NCI-H345 (cell line): ENCODE measurements at places on chromosomes 2 and 18.
A peak's percentile ranks its signal among the peaks of the same experiment; 100 is the strongest.

- no peak for DNase-seq
Observed at GRCh38 chr2:213545481-213545880, 261.2 kb downstream of the SPAG16 start.

DNA sequence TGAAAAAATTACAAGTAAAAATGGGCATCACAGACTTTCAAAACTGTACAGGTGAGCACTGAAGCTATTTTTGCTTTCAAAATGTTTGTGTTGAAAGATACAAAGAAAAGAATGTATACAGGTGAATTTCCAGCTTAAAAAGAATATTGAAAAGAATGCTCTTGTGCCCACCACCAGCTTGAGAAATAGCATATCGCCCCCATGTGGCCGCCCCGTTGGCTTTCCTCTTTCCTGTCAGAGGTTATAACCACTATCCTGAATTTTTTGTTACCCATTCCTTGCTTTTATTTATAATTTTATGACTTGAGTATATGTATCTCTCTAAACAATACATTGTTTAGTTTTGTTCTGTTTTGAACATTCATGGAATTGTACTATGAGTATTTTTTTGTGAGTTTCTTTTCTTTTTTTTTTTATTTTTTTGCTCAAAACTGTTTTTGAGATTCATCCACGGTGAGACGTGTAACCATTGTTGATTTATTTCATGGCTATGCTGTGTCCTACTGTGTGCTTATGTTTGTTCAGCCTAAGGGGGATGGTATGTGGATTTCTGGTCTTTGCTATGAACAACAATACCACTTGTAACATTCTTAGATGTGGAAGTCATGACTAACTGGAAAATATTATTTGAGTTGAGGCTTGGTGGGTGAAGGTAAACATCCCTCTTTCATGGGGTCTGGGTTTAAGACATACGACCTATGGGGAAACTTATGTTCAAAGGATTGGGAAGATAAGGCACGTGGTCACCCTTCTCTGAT lies 11.6 kb downstream of the TRPM8 start:
- DNase-seq = peak; percentile 14

- DNase-seq = peak; percentile 60
Observed at GRCh38 chr2:25492726-25493125, 151.0 kb upstream of the DNMT3A start.

DNA sequence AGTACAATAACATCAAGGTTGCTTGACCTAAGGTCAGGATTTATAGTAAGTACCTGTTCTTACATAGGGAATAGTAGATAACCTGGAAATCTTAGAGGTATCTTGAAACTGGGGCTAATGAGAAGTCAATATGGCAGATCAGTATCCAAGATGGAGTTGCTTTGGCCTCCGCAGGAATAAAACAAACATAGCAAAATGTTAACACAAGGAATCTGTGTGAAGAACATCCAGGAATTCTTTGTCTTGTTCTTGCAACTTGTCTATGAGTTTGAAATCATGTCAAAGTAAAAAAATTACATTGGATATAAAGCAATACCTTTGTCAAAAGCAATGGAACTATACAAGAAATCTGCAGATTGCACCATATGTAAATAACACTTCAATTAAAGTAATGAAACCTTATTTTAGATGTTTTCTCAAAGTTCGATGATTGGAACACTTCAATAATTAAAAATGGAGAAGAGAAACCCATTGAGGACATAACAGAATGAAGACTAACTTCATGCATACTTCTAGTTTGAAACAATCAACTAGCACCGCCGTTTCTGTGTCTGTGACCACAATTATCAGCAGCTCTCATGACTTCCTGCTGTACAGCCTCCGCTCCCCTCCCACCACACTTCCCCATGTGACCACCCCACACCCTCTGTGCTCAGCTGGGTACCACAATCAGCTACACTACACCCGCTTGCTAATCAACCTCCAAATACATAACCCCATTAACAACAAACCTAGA lies 27.6 kb downstream of the C2orf76 start:
- DNase-seq = no peak

DNA sequence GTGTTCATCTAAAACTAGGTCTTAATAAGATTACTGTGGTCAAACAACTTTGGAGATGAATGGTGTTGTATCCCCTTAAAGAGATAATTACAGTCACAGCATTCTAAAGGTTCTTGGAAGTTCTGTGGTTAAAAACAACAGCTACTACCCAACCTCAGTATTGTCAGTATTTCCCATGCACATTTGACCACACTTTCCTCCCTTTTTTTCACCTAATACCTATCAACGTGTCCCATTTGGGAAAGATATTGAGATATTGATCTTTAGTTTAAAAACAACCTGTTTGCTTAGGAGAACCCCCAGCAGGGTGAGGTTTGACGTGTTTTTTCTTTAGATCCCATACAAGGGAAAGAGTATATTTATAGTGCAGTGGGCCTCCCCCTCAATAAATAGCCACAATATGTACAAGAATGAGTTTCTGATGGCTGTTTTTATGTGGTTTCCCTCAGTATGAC lies 65.6 kb downstream of the WDR7 start:
- DNase-seq = no peak

- no peak for DNase-seq
Observed at GRCh38 chr2:118813601-118814339, 33.7 kb downstream of the EN1 start.

DNA sequence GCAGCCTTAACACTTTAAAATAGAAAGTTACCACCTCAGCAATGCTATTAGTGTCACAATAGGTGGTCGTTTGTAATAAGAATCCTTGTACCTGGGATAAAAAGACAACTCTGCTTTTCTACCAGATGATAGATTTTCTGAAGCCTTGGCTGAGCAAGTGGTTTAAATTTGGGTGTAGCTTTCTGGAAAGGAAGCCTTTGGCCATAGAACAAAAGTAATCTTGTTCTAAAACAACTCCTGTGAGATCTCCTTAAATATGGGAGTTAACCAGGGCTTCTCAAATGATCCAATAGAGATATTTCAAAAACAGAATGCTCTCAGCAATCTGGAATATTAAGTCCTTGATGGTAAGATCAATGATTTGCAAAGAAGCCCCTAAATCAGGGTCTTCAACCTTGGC lies 261.6 kb downstream of the ZNF516 start:
- no peak for DNase-seq

- no peak for DNase-seq
Observed at GRCh38 chr2:201859949-201860348, 53.6 kb downstream of the CDK15 start.

DNA sequence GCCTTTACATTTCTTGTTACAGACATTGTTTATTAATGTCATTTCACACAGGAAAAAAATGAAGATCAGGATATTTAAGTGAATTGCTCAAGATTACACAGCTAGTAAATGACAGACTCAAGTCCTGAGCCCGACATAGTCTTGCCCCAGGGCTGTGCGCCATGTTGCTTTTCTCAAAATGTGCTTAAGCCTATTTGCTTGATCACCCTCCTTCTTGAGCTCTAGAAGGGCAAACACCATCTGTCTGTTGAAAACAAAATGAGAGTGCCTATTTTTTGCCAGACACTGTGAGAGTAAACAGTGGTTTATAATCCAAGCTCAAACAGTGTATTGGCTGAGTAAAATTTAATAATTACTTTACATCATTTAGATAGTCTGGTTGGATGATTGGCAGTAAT lies 34.8 kb upstream of the HNMT start:
- DNase-seq = no peak

DNA sequence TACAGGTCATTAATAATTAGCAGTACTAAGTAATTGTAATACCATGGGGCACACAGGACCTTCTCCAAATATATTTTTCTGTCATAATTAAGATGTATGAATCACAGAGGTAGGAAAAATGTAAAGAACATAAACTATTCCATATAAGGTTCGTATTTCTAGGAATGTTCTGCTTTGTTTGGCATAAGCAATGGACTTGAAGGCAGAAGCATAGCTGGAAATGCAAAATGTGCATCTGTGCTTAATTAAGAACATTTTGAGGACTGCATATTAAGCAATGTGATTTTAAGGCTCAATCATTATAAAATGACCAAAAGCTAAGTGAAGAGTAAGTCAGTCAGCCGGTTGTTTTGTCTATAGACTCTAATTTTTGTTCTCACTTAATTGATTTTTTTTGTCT lies 123.2 kb downstream of the RBM43 start:
- DNase-seq = no peak

- no peak for DNase-seq
Observed at GRCh38 chr18:73739098-73739497, 408.5 kb downstream of the FBXO15 start.

DNA sequence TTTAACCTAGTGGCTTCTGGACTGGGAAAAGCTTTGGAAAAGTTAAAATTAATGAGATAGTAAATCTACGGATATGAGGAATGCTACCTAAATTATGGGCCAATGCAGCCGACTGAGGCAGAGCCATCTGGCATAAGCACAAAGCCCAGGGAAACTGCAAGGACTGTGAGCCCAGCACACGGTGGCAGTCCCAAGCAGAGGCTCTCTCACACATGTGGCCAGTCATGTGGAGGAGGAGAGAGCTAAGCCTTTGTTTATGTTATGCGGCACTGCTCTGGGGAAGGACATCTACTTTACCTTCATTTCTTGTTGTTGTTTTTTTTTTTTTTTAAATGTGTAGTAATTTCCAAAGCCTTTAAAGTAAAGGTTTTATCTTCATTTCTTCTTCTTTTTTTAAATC lies 267.0 kb downstream of the STK39 start:
- no peak for DNase-seq

GRCh38 chr2:240153418-240153817 lies 13.0 kb upstream of the OTOS start:
- no peak for DNase-seq

DNA sequence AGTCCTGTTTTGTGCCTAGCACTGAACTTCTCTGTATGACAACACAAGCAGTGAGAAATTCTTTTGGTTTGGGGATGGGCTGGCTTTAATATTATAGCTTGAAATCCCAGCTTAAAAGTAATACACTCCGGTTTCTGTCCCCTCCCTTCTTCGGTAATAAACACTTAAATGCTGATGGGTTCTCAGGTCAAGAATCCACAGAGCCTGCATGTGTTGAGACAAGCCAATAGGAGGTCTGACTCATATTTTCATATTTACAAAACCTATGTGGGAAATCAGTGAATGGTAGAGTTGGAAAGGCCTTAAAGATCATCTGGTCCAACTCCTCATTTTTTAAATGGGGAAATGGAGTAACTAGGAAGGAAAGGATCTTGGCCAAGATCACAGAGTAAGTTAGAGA lies 47.5 kb downstream of the VSNL1 start:
- no peak for DNase-seq

GRCh38 chr2:18704276-18704675 lies 114.9 kb upstream of the NT5C1B start:
- no peak for DNase-seq

DNA sequence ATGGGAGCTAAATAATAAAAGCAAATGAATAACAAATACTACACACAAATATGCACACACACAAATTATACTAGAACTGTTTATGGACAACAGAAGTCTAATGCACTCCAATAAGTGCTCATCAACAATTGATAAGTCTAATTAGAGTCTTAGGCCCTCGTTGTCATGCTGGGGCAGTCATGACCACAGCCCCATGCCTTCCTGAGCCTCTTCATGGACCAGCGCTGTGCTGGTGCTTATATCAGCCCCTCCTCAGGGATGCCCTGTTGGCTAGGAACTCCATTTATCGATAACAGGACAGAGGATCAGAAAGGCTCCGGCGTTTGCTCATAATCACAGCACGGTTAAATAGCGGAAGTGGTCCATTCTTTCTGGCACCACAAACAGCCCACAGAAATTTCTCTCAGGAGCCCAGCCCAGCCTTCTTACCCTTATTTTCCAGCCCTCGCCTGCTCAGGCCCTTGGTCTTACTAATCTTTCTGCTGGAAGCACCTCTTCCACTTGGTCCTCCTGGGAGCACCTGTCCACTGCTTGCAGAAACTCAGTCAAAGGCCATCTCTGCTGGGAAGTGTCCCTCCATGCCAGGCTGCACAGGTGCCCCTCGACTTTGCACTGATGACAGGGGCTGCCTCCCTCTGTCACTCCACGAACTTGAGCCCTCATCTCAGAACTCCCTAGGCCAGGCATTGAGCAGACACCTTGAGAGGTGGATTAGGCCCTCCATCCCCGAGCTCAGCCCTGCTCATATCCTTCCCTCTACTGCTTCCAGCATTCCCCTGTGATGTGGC lies 500.2 kb upstream of the HS6ST1 start:
- no peak for DNase-seq

- no peak for DNase-seq
Observed at GRCh38 chr2:239029958-239030357, 182.1 kb downstream of the TWIST2 start.

DNA sequence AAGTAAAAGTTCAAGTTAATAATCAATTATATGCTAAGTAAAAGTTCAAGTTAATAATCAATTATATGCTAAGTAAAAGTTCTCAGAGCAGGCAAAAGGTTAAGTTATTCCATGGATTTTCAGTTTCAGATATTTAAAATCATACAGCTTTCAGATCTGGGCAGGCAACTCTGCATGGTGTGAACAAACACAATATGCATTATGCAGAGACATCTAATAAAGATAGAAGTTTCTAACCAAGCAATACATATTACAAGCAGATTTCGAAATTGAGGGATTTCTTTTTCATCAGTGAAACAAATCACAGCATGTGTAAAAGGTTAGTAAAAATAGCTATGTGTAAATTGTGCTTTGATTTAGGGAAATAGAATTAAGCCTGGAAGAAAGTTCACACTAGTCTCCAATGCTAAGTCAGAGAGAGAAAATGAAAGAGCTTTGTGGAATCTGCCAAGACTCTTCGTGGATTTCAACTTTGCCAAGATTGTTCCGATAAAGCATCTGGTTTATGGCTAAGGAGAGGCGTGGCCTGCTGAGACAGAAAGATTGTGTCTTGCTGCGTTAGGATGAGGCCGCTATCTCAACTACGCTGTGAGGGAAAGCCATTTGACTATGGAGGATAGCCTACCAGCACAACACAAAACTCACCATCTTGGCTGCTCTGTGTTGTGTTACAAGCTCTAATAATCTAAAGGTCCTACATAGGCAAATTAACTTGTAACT lies 60.1 kb upstream of the SLC16A14 start:
- no peak for DNase-seq

DNA sequence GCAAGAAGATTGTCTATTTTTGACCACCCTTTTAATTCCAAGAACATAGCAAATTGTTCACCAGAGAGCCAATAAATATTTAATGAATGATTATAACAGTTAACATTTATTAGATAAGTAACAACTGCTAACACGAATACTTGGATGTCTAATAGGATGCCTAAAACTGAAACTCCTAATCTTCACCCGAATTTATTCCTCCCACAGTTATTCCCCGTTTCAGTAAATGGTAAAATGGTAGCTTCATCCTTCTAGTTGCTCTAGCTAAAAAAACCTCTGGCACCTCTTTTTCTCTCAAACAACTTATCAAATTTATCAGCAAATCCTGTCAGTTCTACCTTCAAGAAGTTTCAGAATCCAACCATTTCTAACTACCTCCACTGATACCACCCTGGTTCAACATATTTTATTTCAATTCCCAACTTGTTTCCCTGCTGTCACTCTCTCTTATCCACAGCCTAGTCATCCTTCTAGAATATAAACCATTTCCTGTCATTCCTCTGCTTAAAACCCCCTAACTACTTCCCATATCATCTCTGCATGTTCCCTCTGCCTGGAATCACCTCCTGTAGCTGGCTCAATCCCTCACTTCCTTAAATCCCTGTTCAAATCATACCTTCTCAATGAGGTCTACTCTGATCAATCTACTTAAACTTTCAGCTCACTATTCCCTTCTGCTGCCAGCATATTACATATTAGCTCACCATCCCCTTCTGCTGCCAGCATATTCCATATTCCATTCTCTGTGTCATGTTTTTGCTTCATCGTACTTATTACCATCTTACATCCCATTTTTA lies 93.8 kb downstream of the ROCK2 start:
- DNase-seq = no peak

GRCh38 chr2:114010001-114010400 lies 120.1 kb downstream of the ACTR3 start:
- no peak for DNase-seq
